ENCODE measurements at places on chromosomes 16 and 17.

- peak; percentile 95 for DNase-seq
Observed at GRCh38 chr17:81254955-81255717, 16.0 kb downstream of the NDUFAF8 start.

GRCh38 chr16:67100569-67101310 is 9.0 kb upstream of the PHAF1 start:
- DNase-seq: peak; percentile 84

- peak; percentile 53 for DNase-seq
Observed at GRCh38 chr16:79640513-79641360, 40.2 kb upstream of the MAF start.

DNA sequence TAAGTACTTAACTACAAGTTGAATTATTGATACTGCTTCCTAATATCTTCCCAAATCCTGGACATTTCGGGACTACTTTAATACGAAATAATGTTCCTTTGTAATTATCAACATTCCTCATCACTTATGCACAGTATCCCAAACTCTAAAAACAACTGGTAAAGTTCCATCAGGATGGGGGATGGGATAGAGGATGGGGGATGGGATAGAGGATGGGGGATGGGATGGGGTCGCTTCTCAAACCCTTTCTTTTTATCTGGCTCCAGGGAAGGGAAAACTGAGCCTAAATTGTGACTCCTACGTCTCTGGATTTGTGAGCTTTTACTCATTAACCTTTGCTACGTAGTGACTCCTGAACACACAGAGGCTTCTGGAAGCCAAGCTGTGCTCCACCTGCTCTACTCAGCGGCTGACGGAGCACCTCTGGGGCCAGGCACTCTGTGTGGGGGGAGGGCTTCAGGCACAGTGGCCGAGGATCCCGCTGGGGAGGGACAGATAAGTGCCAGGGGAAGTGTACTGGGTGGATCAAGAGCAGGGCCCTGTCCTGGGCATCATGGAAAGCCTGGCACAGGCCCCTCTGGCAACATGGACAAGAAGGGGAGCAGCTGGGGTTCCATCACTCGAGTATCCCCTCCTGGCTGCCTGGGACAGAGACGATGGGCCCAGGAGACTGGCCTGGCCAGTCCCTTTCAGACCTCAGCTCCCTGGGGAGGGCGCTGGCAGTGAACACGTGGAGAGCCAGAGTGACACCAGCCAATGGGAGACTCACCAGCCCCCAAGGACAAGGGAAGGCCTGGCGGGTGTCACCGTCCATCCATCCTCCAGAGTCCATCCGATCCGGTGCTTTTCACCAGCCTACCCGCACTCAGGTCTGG is 56.2 kb downstream of the PGS1 start:
- DNase-seq: no peak

DNA sequence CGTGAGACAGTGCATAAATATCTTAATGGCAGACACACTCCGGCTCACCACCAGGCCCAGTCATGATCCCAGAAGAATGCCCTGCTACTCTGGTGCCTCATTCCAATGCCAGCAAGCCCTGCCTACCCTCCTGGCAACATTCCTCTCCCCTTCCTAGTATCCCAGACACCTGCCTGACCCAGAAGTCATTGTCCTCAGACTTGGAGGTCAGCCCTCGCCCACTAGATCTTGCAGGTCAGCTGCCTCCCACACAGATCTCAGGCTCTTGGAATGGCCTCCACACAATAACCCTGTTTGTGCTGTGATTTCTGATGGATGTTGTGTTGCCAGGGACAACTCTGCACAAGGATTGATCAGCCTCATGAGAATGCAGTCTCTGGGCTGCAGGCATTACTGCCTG is 1.8 kb upstream of the TEX2 start:
- DNase-seq: no peak

DNA sequence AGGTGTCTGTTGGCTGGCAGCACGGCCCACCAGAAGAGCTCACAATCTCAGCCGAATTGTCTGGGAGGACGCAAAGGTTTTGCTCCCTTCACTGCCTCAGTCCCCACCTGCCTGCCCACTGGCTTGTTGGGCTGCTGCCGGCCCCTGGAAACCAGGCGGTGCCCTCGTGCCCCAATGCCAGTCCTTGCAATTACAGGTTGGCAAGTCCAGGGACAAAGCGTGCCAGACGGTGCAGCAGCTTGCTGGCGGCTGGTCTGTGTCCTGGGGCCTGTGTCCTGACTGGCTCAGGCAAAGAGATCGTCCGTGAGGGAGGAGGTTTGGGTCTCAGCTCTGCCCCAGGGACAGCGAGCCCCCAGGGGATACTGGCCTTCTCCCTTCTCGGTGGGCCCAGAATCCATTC is 24.6 kb upstream of the SPNS2 start:
- peak; percentile 22 for DNase-seq

DNA sequence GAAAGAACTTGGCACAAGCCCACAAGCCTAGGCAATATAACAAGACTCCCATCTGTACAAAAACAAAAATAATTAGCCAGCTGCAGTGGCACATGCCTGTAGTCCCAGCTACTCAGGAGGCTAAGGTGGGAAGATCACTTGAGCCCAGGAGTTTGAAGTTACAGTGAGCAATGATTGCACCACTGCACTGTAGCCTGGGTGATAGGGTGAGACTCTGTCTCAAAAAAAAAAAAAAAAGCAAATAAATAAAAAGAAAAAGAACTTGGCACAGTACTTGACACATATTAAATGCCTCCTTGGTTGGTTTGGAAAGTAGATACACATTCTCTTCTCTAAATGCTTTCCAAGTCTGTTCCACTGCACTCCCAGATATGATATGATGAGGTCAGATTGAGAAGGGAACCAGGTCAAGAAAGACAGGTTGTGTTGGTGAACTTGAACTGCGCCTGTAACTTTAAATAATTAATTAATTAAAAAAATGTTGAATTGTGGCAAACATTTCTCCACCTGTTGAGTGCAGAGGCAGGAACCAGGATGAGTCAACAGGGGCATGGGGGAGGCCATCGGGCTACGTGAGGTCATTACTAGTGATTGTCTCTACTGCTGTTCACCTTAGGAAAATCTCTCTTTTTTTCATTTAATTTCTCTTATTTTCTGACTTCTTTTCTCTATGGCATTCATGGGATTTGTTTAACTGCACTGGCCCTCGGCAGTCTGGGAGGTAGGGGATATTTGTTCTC is 25.9 kb upstream of the EFCAB13 start:
- DNase-seq: no peak

DNA sequence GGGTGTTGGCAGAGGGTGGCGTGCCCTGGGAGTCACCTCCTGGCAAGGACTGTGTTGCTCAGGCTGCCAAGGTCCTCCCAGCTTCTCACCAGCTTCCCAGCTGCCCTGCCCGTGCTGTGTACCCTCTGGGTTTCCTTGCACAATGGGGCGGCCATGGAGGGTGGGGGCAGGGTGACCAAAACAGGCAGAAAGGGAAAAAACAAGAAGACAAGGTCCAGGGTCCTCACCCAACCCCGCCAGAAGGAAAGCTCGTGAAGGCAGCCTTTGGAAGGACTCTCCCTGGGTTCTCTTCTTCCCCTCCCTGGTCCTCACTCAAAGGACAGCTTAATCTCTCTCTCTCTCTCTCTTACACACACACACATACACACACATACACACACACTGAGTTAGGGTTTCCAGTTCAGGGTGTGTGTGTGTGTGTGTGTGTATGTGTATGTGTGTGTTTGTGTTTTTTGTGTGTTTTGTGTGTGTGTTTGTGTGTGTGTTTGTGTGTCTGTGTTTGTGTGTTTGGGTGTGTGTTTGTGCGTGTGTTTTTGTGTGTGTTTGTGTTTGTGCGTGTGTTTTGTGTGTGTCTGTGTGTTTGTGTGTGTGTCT is 2.0 kb downstream of the SLC13A5 start:
- no peak for DNase-seq

DNA sequence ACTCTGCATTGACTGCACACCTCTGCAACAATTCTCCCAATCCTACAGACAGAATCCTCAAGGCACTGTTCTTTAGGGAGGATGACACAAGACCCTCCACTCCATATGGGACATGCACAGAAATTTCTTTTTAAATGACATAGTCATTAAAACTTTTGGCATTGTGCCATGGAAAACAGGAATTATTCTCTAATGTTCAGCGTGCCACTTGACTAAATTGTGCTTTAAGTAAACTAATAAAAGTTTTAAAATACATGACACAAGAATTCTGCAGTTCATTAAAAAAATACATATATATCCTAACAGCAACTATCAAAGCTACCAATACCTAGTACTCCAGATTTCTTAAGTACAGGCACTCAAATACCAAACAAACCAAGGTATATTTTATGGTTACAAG is 16.0 kb downstream of the CEP112 start:
- no peak for DNase-seq

GRCh38 chr17:76791053-76791980 is 53.4 kb downstream of the MFSD11 start:
- peak; percentile 85 for DNase-seq

DNA sequence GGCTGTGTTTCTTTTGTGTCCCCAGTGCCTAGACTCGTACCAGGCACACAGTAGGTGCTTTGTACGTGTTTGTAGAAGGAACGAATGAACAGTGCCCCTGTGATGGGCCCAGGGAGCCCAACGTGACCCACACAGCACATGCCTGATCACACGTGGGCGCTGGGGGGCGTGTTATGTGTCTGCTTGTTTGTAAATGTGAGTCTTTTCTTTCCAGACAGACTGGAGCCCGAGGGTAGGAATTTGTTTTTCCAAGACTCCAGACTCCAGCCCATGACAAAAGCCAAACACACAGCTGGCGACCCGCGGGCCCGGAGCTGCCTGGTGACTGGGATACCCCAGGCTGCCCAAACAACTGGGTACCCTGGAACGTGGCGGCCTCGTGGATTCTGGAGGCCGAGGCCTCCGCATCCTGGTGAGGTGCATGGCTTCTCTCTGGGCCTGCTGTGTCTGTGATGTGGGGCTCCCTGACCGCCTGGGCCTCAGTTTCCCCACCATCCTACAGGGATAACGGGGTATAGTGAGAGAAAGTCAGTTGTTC is 14.9 kb upstream of the CBFA2T3 start:
- no peak for DNase-seq

- DNase-seq: no peak
Observed at GRCh38 chr16:50059669-50060068, 6.1 kb upstream of the HEATR3 start.

DNA sequence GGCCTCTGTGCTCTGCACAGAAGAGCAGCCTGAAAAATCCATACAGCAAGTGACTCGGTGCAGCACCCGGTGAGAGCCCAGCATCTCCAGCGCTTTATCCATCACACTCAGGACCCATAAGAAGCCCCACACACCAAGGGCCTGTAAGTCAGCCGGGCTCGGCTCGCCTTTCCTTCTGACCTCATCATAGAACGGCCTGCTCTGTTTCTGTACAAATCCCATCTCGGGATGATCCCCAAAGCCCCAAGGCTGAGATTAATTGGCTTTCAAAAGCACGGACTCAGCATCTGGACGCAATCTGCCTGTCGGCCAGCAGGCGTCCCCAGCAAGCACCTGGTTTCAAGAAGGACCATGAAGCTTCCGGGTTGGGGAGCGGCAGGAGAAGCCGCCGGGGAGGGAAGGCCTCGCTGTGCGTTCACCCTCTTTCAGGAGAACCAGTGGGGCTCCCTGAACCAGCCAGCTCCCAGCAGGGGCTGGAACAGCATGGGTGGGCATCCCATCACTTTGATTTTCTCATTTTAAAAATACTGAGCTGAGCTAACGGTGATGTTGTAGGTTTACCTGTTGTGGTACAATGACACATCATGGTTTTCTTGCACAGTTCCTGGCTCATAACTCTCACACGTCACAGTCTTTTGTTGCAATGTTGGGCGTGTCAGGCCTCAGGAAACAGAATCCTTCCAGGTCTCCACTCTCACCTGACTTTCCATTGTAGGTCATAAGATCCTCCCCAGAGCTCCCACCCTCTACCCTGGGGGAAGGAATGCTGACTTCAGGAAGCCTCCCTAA is 6.7 kb downstream of the CCDC57 start:
- peak; percentile 97 for DNase-seq

- no peak for DNase-seq
Observed at GRCh38 chr16:14524979-14525378, 105.1 kb downstream of the PARN start.

DNA sequence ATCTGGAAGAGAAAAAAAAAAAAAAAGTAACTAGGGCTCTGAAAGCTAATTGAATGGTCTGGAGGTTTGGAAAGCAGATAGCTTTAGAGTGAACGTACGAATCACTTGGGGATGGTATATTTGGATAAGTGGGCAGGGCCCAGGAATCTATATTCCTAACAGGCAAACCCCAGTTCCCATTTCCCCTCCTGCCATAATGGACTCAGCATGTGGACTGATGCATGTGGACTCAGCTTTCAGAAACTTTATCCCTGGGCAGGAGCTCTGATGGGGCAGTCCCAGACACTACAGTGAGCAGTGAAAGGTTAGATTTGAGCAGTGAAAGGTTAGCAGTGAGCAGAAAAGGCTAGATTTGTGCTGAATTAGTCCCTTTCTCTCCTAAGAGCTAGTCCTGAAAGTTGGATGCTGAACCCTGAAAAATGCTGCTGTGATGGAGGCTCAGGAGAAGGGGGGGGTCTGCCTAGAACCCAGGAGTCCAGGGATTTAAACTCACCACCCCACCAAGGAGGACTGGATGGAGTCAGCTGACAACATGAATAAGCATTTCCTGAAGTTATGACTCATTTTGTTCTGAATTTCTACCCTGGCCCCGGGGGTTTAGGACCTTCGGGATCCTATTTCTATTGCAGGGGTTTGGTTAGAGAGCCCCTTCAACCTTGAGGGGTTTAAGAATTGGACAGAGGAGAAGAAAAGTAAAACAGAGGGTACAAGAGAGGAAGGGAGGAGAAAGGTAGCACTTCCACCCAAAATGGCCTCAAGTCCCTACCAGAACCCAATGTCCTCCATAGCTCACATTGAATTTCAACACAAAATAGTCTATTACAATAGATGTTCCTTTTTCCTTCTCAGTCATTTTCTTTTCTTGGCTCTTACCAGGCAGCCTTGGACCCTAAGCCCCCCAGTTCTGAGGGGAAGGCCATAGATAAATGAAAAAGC is 10.3 kb upstream of the FZD2 start:
- DNase-seq: peak; percentile 92

- DNase-seq: peak; percentile 92
Observed at GRCh38 chr17:58329035-58329809, 627 bp upstream of the TSPOAP1 start.

Measured in osteoblast (primary cell).